ENCODE measurements at places on chromosomes 3 and 15. TPM values are rescaled to one million over a fixed set of nuclear protein-coding genes. Genes with fewer than 3 reads are reported as not detected.

- DNase-seq: no peak
Observed at GRCh38 chr15:77535845-77536244, 96.9 kb downstream of the LINGO1 start.

DNA sequence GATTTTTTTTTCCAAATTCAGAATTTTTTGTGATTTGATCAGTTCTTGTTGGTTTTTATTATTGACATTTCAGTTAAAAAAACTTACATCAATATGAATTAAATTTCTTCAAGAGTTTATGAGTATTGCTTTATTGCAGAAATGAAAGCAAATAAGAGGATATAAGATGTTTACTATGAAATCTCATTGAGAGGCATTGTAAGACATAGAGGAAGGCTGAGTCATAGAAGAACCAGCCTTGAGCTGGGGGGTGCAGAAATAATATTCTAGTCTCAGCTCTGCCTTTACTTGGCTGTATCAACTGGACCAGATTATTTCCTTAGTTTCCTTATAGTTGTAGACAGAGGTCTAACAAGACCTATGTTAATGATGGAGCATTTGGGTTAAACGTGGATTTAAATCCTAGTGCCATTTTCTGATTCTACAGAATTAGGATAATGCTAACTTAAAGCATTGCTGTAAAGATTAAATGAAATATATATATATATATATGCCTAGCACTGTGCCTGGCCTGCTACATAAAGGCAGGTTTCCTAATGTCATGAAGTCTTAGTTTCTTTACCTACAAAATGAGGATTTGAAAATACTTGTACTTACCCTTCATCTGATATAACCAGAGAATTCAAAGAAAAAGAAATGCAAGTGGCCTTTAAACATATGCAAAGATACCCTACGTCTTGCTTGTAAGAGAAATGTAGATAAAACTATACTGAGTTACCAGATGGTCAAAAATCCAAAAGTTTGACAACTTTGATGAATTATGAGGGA, 7.3 kb downstream of the FAM98B start:
- no peak for DNase-seq

Gene PARP14
- 10.5 TPM for polyA plus RNA-seq

DNA sequence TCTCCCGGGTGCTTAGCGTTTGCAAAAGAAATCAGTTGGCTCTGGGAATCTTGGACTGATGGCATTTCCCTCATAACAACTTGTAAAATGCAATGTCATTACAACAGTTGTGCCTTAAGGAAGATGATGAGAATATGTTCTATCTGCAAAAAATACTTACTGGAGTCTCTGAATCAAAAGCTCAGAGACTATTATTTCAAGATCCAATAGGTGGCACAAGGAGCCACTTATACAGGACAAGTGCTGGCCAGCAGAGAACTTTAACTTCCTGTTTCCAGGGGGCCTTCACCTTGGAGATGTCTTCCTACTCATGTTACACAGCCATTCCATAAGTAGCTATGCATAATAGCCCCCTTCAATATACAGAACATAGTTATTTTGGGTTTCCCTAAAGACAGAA, 8.9 kb upstream of the RPS27L start:
- DNase-seq: no peak

GRCh38 chr3:12751571-12751970, 7.5 kb downstream of the TMEM40 start:
- DNase-seq: no peak

Gene LEKR1
- 1.1 TPM for polyA plus RNA-seq
